IgD-negative memory B cell (primary cell): ENCODE measurements at places on chromosomes 5 and 9. TPM values are rescaled to one million over a fixed set of nuclear protein-coding genes. Genes with fewer than 3 reads are reported as not detected.

Gene MRPS27
- 35.5 TPM for polyA plus RNA-seq

Gene CLPTM1L
- 25.7 TPM for polyA plus RNA-seq

Gene NCBP1
- polyA plus RNA-seq = 15.6 TPM

Gene CDHR2
- not detected for polyA plus RNA-seq

Gene RAB3C
- polyA plus RNA-seq = 1.7 TPM

Gene TIMD4
- not detected for polyA plus RNA-seq
